CD8-positive, alpha-beta memory T cell (primary cell): ENCODE measurements at places on chromosomes 6 and 20.

DNA sequence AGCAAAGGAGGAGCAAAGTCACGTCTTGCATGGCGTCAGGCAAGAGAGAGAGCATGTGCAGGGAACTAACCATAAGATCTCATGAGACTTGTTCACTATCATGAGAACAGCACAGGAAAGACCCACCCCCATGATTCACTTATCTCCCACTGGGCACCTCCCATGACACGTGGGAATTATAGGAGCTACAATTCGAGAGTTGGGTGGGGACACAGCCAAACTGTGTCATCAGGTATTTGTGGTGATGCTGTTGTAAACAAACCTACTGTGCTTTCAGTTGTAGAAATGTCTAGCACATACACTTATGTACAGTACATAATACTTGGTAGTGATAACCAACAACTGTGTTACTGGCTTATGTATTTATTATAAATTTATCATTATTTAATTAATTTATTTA lies 128.3 kb downstream of the UTRN start:
- DNase-seq, result peak; percentile 2

GRCh38 chr6:3001773-3002293 lies 2.1 kb downstream of the NQO2 start:
- peak; percentile 40 for DNase-seq

- DNase-seq, result no peak
These were observed 74.7 kb upstream of the MAFB start for GRCh38 chr20:40763646-40764295.

DNA sequence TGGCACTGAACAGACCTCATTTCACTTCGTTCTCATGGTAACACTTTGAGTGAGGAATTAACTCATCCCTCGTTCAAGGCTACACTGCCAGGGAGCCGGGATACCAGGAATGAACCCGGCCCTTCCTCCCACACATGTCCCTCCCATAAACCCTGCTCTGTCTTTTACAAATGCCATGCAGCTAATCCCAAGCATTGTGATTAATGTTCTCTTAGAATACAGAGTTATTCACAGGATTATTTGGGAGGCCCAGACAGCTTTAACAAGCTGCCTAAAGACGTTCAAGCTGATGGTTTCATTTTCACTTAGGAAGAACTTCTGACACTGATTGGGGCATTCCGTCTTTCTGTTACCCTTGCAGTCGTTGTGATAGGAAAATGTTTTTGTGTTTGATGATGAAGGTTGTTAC lies 42.5 kb upstream of the CD83 start:
- DNase-seq, result peak; percentile 45

GRCh38 chr20:48230216-48230615 lies 444.9 kb upstream of the SULF2 start:
- no peak for DNase-seq

DNA sequence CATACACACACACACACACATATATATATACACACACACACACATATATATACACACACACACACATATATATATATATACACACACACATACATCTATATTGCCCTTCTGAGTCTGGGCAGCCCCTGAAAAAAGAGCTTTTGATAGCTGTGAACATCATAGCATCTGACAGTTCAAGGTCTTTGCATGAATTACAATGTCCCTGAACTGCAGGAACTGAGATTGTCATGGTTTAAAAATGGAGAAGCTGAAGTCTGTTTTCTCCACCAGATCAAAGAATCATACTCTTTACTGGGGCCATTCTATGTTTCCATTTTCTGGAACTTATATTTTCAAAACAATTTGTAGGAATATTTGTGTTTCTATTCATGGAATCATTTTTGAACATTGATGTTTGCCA lies 189.8 kb downstream of the ZDHHC14 start:
- DNase-seq, result no peak

DNA sequence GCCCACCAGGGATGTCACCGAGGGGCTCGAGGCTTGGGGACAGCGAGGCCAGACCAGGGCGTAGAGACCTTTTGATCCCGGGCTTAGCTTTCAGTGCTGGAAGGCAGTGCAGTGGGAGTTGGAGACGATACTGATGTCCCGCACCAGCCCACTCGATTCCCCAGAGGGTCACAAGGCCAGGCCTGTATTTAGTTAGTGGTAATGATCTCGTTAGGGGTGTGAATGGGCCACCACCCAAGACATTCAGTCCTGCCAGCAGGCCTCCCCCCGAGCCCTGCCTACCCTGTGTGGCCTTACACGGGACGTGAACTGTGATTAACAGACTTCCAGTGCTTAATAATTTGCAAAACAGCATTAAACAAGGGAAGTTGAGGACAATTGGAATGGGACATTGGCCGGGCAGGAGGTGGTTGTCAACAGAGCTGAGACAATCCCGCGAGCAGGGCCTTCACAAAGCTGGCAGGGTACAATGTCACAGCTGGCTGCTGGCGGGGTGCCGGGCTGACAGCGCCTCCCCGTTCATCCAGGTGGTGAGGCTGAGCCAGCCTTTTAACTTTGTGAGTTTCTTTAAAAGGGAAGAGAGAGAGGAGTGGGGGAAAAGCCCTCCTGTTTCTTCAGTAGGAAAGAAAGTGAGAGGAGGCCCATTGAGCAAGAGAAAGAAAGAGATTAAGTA lies 175.3 kb upstream of the RALGAPA2 start:
- DNase-seq, result no peak

DNA sequence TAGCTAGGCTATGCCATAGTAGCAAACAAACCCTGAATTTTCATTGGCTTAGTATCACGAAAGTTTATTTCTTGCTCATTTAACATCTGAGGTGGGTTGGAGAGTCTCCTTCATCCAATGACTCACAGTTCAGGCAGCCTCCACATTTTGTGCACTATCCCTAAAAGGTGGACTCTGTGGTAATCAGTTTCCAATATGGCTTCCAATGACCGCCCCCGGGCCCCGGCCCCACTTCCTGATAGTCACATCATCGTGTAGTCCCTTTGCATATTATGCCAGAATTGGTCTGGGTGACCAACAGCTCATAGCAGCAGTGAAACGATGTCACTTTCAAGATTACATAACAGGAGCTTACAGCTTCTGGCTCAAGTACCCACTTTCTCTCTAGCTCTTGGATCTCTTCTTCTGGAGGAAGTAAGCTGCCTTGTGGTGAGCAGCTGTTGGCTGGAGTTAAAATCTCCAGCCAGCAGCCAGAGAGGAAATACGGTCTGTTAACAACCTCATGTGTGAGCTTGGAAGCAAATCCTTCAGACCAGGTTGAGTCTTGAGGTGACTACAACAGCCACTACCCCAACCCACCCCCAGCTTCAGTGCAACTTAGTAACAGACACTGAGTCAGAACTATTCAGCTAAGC lies 7.8 kb downstream of the HCRTR2 start:
- DNase-seq, result no peak

DNA sequence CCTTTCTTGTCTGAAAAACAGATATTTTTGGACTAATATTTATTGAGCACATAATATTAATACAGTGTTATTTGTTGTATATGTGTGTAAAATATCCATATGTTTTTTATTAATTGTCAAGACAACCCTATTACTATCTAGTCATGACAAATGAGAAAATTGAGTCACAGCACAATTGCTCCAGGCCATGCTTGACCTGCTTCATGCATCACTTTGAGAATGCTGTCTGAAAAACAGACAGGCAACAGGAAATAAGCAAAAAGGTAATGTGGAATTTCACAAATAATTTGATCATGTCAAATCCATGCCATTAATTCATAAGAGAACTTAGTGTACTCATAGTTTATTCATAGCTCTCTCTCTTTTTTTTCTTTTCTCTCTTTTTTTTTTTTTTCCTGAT lies 246.5 kb downstream of the RIMS1 start:
- no peak for DNase-seq

- DNase-seq, result no peak
These were observed 189.4 kb downstream of the EYA4 start for GRCh38 chr6:133430530-133430929.

DNA sequence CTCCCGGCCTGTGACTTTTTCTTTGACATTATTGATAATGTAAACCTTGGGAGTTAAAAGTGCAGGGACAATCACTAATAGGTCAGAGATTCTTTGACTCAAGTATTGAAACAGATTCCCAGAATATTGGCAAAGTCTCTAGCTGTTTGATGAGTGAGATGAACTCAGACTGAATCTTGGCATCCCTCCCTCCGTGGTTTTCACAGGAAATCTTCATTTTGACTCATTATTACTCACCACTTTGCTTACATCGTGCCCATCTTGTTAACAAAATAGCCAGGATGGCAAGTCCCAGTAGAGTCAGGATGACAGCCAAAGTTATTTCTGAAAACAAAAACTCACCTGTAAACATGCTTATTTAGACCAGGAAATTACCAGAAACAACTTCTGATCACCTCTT lies 2.0 kb downstream of the TSBP1 start:
- no peak for DNase-seq

DNA sequence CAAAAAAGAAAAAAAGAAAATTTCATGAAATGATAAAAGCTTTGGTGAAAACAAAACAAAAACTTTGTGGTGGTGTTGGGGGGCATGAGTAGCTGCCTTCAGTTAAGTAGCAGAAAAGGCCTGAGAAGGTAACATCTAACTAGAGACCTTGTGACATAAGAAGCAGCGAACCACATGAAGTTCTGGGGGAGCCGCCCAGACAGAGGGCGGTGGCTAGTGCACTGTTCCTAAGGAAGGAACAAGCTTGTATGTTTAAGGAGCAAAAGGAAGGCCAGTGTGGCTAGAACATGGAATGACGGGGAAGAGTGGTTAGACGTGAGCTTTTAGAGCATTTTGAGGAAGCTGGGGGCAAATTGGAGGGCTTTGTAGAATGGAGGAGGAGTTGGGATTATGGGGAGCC lies 7.5 kb upstream of the RSPH3 start:
- no peak for DNase-seq

DNA sequence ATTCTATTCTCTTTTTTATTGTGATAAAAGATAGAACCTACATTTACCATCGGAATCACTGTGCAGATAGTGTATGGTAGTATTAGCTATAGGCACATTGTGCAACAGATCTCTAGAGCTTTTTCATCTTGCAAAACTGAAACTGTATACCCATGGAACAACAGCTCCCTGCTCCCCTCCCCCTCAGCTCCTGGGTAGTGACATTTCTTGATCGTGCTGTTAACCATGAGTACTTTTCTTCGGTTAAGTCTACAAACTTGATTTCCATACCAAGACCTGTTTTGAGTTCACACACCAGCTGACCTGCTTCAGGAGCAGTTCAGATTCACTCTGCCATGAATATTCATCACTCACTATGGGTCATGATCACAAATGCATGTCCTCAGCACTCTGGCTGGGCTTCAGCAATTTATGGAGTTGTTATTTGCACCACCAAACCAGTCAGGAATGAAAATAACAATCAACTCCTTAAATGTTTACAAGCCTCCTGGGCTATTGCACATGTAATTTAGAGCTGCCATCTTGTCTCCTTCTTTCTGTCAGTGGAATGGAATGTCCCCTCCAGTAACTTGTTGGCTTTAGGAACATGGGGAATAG lies 32.8 kb downstream of the PRDM1 start:
- DNase-seq, result no peak

DNA sequence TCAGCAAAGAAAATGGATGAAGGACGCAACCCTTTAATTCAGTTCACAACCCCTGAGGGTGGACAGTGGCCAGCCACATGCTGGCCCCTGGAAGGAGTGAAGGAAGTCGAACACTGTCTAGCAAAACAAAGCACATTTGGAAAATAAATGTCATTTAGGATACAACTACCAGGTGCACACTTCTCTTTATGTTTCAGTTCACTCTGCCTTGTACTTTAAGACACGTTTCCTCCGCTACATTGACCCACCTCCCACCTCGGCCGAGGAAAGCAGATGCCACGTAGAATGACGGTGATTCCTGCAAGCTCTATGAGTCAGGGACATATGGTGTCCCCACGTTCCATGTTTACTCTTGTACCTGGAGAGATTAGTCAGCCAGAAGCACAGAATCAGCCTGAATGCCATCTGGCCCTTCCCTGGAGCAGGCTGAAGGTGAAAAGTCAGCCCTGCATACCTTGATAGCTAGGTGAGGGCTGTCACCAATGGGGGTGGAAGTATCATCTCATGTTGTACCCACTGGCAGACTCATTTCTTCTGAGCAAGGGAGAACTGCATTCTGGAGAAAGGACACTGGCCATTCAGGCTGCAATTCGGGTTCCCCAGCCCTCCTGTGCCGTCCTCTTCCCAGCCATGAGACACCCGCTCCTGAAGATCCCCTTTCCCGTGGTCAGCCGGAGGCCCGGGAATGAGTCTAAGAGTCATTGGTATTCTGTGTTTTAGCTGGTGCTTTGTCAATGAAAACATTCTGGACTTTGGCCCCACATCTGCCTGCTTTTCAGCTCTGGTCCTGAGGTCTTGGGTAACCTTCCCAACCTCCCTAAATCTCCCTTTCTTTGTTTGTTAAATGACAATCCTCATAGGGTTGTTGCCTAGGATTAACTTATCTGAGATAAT lies 60.6 kb downstream of the FOXA2 start:
- DNase-seq, result no peak

DNA sequence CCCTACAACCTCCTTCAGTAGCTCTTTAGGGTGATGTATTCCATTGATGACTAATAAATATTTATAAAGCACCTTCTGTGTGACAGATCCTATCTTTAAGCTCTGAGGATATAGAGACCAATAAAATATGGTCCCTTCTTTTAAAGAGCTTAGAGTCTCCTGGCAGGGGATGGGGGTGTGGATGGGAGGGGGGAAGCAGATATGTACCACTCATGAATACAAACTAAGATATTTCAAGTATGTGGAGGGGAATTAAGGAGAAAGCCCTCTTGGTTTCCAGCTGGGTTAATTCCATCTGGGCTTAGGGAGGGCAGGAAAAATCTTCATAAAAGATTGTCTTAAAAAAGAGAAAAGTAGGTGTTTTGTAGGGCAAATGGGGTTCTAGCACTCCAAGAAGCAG lies 21.6 kb upstream of the FBXO9 start:
- DNase-seq, result no peak

GRCh38 chr6:111914617-111915016 lies 41.4 kb upstream of the FYN start:
- DNase-seq, result no peak

- no peak for DNase-seq
These were observed 76.1 kb downstream of the COL19A1 start for GRCh38 chr6:69942485-69942884.

- no peak for DNase-seq
These were observed 11.2 kb upstream of the CDK19 start for GRCh38 chr6:110826236-110827129.

- DNase-seq, result no peak
These were observed 643 bp upstream of the SLC35D3 start for GRCh38 chr6:136921381-136921935.

DNA sequence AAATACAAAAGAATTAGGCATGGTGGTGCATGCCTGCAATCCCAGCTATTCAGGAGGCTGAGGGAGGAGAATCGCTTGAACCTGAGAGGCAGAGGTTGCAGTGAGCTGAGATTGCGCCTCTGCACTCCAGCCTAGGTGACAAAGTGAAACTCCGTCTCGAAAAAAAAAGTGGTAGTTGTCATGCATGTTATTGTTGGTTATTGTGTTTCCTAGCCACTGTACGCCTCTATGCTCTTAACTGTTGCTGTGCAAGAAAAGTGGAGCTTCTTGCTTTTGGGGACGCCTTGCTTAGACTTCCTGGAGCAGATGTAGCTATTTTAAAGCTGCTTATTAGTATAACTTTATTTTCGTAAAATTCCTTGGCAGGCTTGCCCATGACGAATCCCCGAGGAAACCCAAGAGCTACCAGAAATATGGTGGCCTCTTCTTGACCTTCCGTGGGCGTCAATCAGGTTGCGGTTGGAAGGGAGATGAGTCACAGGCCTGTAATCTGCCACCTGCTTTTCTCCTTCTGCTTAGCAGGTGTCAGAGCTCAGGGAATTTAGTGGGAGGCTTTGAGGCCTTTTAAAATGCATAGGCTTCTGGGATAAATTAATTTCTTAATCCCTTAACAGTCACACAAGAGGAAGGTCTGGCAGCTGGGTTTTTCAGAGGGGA lies 17.3 kb downstream of the GABRR2 start:
- peak; percentile 20 for DNase-seq
